ENCODE measurements at places on chromosomes 2 and 18.

GRCh38 chr2:74462054-74462785, 3.0 kb downstream of the MOGS start:
- peaks cover 27% of the 10 kb centered on the region for H3K4me1 ChIP-seq
- no peak overlapping the region for H3K27ac ChIP-seq
- H3K36me3 ChIP-seq, result peaks cover 29% of the 10 kb centered on the region
- no peaks in the 10 kb centered on the region for H3K27me3 ChIP-seq
- no peak overlapping the region for H3K4me3 ChIP-seq
- no peak for DNase-seq

GRCh38 chr2:46831869-46832265, 83.7 kb downstream of the MCFD2 start:
- no peaks in the 10 kb centered on the region for H3K4me1 ChIP-seq
- no peak for DNase-seq
- no peaks in the 10 kb centered on the region for H3K27me3 ChIP-seq
- no peaks in the 10 kb centered on the region for H3K36me3 ChIP-seq
- no peak overlapping the region for H3K4me3 ChIP-seq

DNA sequence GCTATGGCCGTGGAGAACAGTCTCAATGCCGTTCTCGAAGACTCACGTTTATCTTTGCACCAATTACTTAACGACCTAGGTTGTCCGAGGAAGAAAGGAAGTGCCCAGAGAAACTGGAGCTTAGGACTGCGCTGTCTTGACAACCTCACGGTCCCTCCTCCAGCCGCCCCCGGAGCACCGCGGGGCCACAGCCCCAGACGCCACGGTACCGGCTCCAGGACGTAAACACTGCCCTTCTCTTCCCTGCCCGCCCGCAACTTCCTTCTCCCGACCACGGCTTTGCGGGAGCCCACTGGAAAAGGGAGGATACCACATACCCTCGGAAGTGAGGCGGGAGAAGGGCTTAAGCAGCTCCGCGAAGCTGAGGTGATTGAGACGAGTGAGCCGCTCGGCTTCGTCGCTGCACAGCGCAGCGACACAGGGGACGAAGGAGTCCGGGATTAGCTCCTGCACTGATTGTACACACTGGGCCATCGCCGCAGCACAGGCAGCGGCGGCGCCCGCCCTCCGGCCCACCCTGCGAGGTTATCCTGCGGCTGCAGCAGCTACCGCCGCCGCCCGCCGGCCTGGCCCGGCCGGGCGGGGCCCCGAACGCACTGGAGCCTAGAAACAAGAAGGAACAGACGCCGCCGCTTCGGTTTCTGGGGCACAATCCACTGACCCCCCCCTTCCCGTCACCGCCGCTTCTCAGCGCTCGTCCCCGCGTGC, 483 bp downstream of the TRAPPC8 start:
- peaks cover 14% of the 10 kb centered on the region for H3K4me1 ChIP-seq
- H3K36me3 ChIP-seq, result no peaks in the 10 kb centered on the region
- no peak for DNase-seq
- H3K27me3 ChIP-seq, result no peaks in the 10 kb centered on the region
- H3K4me3 ChIP-seq, result peak overlapping the region; percentile 88

DNA sequence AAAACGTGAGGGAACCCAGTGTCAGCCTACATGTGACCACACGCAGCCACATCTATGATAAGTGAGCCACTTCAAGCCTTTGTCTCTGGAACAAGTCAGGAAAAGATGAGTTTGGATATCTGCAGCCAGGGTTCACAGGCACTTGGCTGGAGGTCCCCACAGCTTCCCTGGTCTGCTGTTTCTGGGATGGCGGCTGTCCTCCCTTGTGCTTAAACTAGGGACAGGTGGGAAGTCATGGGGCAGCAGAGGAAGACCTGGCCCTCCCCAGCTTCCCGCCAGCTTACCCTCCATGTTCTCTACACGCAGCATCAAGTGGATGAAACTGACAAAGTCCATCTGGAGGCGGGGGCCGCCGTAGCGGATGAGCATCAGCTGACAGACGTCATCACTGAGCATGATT, 38.5 kb upstream of the GALNT14 start:
- DNase-seq, result no peak
- no peak overlapping the region for H3K4me3 ChIP-seq
- H3K27ac ChIP-seq, result no peak overlapping the region

- H3K4me1 ChIP-seq, result no peaks in the 10 kb centered on the region
- H3K27ac ChIP-seq, result no peak overlapping the region
- DNase-seq, result no peak
- no peak overlapping the region for H3K4me3 ChIP-seq
Measured at GRCh38 chr2:63614983-63615945, 26.5 kb downstream of the MDH1 start.

DNA sequence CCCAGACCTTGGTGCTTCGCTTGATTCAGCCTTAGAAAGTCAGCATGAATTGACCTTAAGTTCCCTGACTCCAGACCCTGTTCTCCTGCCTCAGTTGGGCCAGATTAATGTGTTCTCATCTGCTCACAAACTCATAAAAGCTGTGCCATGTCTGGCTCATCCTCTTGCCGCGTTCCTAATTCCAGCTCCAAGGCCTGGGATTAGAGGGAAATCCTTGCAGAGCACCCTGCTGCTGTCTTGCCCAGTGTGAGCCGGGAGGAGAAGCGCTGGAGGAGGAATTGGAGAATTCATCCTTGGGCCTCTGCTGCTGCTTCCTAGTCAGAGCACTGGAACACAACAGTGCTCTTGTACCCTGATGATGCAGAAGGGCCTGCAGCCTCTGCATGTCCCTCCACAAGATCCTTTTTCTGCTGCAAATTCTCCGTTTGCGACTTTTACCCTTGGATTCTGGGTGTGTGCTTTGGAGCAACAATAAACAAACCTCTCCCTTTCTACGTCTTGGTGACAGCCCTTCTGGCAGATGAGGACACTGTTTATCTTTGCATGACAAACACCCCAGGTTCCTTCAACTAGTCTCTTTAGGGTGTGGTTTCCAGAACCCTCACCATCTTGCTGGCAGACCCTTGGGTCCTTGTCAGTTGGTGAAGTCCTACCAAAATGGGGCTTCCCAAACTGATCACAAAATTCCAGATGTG, 46.9 kb upstream of the CNGA3 start:
- H3K4me3 ChIP-seq, result no peak overlapping the region
- no peak overlapping the region for H3K27ac ChIP-seq
- no peaks in the 10 kb centered on the region for H3K4me1 ChIP-seq
- no peaks in the 10 kb centered on the region for H3K27me3 ChIP-seq
- no peaks in the 10 kb centered on the region for H3K36me3 ChIP-seq

GRCh38 chr2:26187114-26187513, 14.2 kb downstream of the GAREM2 start:
- DNase-seq, result no peak
- no peaks in the 10 kb centered on the region for H3K4me1 ChIP-seq
- H3K36me3 ChIP-seq, result peaks cover 31% of the 10 kb centered on the region
- no peaks in the 10 kb centered on the region for H3K27me3 ChIP-seq
- no peak overlapping the region for H3K4me3 ChIP-seq
- H3K27ac ChIP-seq, result no peak overlapping the region

DNA sequence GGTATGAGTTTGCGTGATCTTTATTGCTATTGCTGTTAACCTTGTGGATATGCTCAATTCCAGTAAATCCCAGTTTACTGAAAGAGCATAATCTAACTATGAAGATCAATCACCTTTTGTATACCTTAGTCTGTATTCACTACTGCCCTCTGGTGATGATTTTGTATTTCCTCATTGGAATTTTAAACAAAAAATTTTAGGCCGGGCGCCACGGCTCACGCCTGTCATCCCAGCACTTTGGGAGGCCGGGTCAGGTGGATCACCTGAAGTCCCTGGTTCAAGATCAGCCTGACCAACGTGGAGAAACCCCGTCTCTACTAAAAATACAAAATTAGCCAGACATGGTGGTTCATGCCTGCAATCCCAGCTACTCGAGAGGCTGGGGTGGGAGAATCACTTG, 5.1 kb downstream of the COMMD1 start:
- peaks cover 7% of the 10 kb centered on the region for H3K4me1 ChIP-seq
- H3K27me3 ChIP-seq, result no peaks in the 10 kb centered on the region
- H3K27ac ChIP-seq, result no peak overlapping the region
- H3K36me3 ChIP-seq, result no peaks in the 10 kb centered on the region
- no peak overlapping the region for H3K4me3 ChIP-seq

GRCh38 chr2:65605058-65605742, 172.8 kb upstream of the SPRED2 start:
- no peaks in the 10 kb centered on the region for H3K36me3 ChIP-seq
- no peaks in the 10 kb centered on the region for H3K4me1 ChIP-seq
- H3K4me3 ChIP-seq, result no peak overlapping the region
- DNase-seq, result no peak

- DNase-seq, result no peak
- H3K36me3 ChIP-seq, result no peaks in the 10 kb centered on the region
- no peaks in the 10 kb centered on the region for H3K27me3 ChIP-seq
- no peaks in the 10 kb centered on the region for H3K4me1 ChIP-seq
- H3K27ac ChIP-seq, result peak overlapping the region; percentile 68
Measured at GRCh38 chr18:29181151-29181901, 1004.4 kb upstream of the CDH2 start.

DNA sequence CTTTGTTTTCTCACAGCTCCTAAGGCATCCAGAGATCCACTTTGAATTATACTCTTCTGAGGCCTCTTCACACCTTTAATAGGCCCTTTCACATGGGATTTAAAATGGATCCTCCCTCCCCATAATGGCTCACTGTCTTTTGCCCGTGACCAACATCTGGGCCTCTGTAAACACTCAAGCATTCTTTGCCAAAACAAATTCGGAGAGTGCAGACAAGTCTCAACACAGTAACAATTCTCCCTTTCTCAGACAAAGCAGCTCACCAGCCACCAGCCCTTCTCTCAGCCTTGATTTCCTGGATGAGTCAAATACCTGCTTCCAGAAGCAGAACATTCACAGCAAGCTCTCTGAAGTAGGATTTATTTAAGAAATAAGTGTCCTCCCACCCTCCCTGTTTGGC, 14.0 kb upstream of the IMP4 start:
- DNase-seq, result no peak
- no peaks in the 10 kb centered on the region for H3K27me3 ChIP-seq
- H3K4me3 ChIP-seq, result no peak overlapping the region

DNA sequence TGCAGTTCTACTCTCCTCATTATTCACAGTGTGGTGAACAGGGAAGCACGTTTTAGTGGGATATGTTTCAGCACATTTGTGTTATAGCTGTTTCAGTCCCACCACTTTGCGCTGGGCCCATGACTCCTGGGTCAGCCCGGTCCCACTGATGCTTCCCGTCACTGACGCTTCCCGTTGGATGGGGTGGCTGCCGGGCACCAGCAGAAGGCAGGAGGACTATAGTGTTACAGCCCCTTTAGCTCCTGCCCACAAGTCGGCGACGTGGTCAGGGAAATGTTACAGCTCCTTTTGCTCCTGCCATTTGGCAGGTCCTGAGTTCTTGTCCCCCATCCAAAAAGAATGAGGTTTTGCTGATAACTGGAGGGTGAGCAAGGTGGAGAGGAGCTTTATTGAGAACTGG, 732.2 kb downstream of the NR4A2 start:
- no peaks in the 10 kb centered on the region for H3K36me3 ChIP-seq
- no peaks in the 10 kb centered on the region for H3K4me1 ChIP-seq
- H3K27ac ChIP-seq, result no peak overlapping the region
- no peaks in the 10 kb centered on the region for H3K27me3 ChIP-seq
- H3K4me3 ChIP-seq, result no peak overlapping the region
- DNase-seq, result no peak

DNA sequence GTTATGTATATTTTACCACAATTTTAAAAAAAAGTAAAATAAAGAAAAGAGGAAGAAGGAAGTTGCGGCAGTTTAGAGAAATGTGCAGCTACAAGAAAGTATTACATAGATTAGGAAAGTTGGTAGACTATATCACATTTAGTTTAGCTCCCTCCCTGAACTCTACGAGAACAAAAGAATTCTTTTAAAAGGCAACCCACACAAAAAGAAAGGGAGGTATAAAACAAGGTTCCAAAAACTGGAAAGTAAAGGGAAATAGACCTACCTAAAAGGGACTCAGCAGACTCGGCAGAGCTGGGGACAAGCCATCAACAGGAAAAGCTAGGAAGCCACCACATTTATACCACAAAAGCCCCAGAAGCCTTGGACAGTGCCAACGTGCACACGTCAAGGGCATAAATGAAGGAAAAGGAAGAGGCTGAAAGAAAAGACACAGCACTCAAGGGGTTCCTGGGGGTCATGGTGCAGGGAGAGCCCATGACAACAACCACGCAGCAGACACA, 9.1 kb downstream of the TMEM127 start:
- peaks cover 81% of the 10 kb centered on the region for H3K4me1 ChIP-seq
- H3K36me3 ChIP-seq, result peaks cover 32% of the 10 kb centered on the region
- DNase-seq, result no peak
- H3K27me3 ChIP-seq, result no peaks in the 10 kb centered on the region
- no peak overlapping the region for H3K4me3 ChIP-seq

- H3K27ac ChIP-seq, result peak overlapping the region; percentile 99
- H3K36me3 ChIP-seq, result no peaks in the 10 kb centered on the region
- no peak for DNase-seq
- peaks cover 99% of the 10 kb centered on the region for H3K4me1 ChIP-seq
- no peak overlapping the region for H3K4me3 ChIP-seq
Measured at GRCh38 chr2:35852-36251, 10.5 kb downstream of the FAM110C start.

- H3K4me1 ChIP-seq, result peaks cover 15% of the 10 kb centered on the region
- no peak for DNase-seq
- peaks cover 76% of the 10 kb centered on the region for H3K36me3 ChIP-seq
- H3K27me3 ChIP-seq, result no peaks in the 10 kb centered on the region
Measured at GRCh38 chr2:27378809-27379290, 1.7 kb downstream of the ZNF513 start.

- H3K27me3 ChIP-seq, result no peaks in the 10 kb centered on the region
- H3K4me3 ChIP-seq, result peak overlapping the region; percentile 75
- DNase-seq, result no peak
- H3K36me3 ChIP-seq, result no peaks in the 10 kb centered on the region
- peaks cover 39% of the 10 kb centered on the region for H3K4me1 ChIP-seq
Measured at GRCh38 chr18:9103376-9103873, 926 bp downstream of the NDUFV2 start.

GRCh38 chr2:206277503-206277902, 3.0 kb downstream of the ZDBF2 start:
- H3K36me3 ChIP-seq, result peaks cover 5% of the 10 kb centered on the region
- H3K4me1 ChIP-seq, result peaks cover 4% of the 10 kb centered on the region
- no peak overlapping the region for H3K27ac ChIP-seq
- no peak for DNase-seq
- no peaks in the 10 kb centered on the region for H3K27me3 ChIP-seq

GRCh38 chr2:174722942-174723592, 41.2 kb downstream of the CHRNA1 start:
- no peaks in the 10 kb centered on the region for H3K27me3 ChIP-seq
- H3K27ac ChIP-seq, result no peak overlapping the region
- H3K4me3 ChIP-seq, result no peak overlapping the region
- no peak for DNase-seq
- H3K36me3 ChIP-seq, result no peaks in the 10 kb centered on the region

Data from esophagus squamous epithelium (tissue), 5 donors.